ENCODE measurements at places on chromosomes 6 and 20. TPM values are rescaled to one million over a fixed set of nuclear protein-coding genes. Genes with fewer than 3 reads are reported as not detected.
A peak's percentile ranks its signal among the peaks of the same experiment; 100 is the strongest.

- H3K27me3 ChIP-seq: no peaks in the 10 kb centered on the region
- peak overlapping the region; percentile 7 for H3K27ac ChIP-seq
- peaks cover 18% of the 10 kb centered on the region for H3K36me3 ChIP-seq
- no peak for DNase-seq
- H3K4me1 ChIP-seq: peaks cover 68% of the 10 kb centered on the region
Observed at GRCh38 chr6:34317172-34317477, 68.3 kb upstream of the SMIM29 start.

The SLC22A2 gene
- not detected for total RNA-seq

- peaks cover 26% of the 10 kb centered on the region for H3K4me1 ChIP-seq
- H3K27ac ChIP-seq: no peak overlapping the region
- H3K27me3 ChIP-seq: no peaks in the 10 kb centered on the region
- H3K36me3 ChIP-seq: peaks cover 38% of the 10 kb centered on the region
- no peak overlapping the region for H3K4me3 ChIP-seq
- no peak for DNase-seq
Observed at GRCh38 chr20:62378215-62378614, 8.7 kb upstream of the RPS21 start.

The SNRPB gene
- 208 TPM for total RNA-seq

- H3K27me3 ChIP-seq: no peaks in the 10 kb centered on the region
- no peak overlapping the region for H3K4me3 ChIP-seq
- H3K36me3 ChIP-seq: peaks cover 58% of the 10 kb centered on the region
Observed at GRCh38 chr6:41937472-41937860, 4.1 kb downstream of the CCND3 start.

The TGM3 gene
- not detected for total RNA-seq

- no peak overlapping the region for H3K4me3 ChIP-seq
- DNase-seq: no peak
- H3K27ac ChIP-seq: no peak overlapping the region
- peaks cover 14% of the 10 kb centered on the region for H3K4me1 ChIP-seq
- peaks cover 6% of the 10 kb centered on the region for H3K36me3 ChIP-seq
- H3K27me3 ChIP-seq: no peaks in the 10 kb centered on the region
Observed at GRCh38 chr6:2447931-2448330, 202.5 kb upstream of the GMDS start.

Measured in Calu3 (cell line).